Frontal cortex (tissue), 4 donors: ENCODE measurements at places on chromosomes 2 and 18.
A peak's percentile ranks its signal among the peaks of the same experiment; 100 is the strongest.

- no peak for DNase-seq
These were observed 82.7 kb downstream of the COL5A2 start for GRCh38 chr2:189096769-189097447.

- DNase-seq: no peak
These were observed 63.6 kb upstream of the CAVIN2 start for GRCh38 chr2:191910518-191910917.

DNA sequence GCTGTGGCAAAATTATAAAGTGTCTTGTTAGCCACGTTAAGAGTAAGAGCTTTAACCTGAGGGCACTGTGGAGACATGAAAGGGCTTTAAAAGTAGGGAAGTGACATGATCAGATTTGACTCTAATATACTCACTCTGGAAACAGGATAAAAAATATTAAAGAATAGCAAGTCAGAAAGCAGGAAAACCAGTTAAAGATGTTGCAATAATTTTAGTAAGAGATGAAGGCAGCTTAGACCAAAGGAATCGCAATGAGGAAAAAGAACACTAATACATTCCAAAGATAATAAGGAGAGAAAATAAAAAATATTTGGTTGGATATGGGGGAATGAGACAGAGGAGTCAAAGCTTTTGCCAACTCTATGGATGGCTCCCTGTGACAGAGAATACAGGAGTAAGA lies 183.8 kb downstream of the DYM start:
- no peak for DNase-seq

DNA sequence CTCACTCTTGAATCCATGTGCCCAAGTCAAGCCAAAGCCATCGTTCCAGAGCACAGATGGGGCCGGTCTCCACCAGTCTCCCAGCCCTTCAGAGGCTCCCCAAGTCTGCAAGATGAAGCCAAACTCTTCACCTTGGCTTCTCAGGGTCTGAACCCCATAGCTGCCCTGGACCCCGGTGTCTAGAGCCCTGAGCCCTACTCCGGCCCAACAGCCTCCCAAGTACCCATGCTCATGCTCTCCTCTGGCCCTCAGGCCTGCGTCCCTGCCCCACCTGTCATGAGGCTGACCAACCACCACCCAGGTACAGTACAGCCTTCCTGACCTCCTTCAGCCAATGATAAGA lies 46.0 kb downstream of the ZNF516 start:
- no peak for DNase-seq

GRCh38 chr18:74528478-74528877 lies 5.8 kb upstream of the CNDP1 start:
- no peak for DNase-seq

GRCh38 chr2:79711098-79711497 lies 198.2 kb downstream of the CTNNA2 start:
- DNase-seq: no peak

- no peak for DNase-seq
These were observed 154.5 kb upstream of the RASGRP3 start for GRCh38 chr2:33321876-33322483.

DNA sequence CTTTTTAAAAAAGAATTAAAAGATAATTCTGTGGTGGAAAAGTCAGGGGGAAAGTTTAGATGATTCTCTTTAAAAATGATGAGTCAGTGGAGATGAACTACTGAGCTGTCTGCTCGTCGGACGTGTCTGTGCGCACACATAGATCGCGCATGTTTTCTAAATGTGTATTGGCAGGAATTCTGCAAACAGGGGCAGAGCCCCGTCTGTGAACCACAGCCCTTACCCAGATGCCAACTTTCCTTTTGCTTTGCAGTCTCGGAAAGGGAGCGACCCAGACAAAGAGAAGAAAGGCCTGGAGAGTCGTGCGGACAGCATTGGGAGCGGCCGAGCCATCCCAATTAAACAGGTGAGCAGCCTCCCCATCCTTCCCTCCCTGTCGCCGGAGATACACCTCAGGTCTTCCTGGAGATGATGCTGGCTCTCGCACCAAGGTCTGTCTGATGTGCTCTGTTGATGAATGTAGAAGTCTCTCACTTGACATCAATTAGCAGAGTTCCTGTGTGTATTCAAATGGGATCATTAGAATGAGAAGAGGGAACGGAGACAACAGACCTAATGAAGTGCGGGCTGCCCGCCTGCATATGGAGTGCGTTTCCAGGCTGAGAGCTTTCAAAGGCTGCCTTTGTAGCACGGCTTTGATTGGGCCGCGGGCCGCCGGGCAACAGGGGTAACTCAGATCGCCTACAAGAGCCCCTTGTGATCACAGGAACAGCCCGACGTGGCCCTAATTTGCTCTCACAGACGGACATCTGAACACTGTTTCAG lies 313.3 kb downstream of the AGAP1 start:
- DNase-seq: peak; percentile 47

DNA sequence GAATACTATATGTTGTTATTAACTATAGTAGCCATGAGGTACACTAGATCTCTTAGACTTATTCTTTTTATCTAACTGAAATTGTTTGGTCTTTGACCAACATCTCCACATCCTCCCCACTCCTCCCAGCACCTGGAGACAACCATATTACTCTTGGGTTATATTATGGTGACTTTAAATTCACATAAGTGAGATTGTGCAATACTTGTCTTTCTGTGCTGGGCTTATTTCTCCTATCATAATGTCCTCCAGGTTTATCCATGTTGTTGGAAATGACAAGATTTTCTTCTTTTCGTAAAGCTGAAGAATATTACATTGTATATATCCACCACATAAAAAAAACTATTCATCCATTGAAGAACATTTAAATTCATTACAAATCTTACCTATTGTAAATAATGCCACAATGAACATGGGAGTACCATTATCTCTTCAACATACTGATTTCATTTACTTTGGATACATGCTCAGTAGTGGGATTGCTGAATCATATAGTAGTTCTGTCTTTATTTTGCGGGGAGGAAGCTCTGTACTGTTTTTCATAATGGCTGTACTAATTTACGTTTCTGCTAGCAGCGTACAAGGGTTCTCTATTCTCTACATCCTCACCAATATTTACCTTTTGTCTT lies 159.2 kb upstream of the SCN7A start:
- DNase-seq: no peak

DNA sequence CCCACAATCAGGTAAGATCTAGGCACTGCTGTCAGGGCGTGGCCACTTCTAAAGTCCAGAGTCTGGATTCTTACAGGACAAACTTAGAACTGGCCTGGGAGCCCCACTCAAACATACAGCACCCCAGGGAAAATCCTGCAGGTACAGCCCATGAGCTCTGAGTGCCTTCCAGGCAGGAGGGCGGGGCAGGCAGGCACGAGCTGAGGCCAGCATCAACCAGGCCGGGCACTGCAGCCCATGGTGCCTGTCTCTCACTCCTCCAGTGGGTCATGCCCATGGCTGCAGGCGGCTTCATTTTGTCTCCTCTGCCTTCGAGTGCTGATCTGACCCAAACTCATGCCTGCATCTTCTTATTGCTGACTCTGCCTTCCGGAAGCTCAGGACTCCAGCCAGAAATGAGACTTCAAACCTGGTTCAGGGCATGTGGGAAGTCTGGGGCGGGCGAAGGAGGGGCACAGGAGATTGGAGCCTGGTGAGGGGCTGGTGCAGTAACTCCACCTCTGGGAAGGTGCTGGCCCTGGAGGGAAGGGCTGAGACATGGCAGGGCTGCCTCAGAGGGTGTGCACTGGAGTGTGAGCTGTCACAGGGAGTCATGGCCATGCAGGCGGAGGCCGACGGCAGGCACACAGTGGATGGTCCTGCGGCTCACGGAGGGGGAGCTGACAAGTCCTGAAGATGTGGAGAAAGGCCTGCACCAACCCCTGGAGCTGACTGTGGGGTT lies 40.5 kb downstream of the HS6ST1 start:
- DNase-seq: no peak

- DNase-seq: no peak
These were observed 125.2 kb upstream of the LYPD1 start for GRCh38 chr2:132795220-132795619.

GRCh38 chr2:136530146-136530545 lies 235.2 kb upstream of the THSD7B start:
- no peak for DNase-seq

- no peak for DNase-seq
These were observed 49.9 kb downstream of the CD8B2 start for GRCh38 chr2:106537047-106537446.

DNA sequence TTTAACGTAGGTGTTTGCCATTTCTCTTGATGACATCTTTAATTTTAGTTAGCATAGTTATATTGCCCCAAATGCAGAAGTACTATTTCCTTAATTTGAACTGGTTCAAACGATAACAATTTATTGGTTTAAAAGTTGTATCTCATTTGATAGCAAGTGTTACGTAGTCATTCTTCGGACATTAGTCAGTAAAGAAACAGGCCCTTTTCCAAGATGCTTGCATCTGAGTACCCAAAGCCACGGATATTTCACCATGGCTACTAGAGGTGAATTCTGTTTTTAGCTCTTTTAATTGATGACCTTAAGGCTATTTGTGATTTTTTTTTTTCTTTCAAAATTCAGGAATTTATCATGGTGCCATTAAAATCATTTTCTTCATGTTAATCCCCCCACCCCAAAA lies 32.1 kb downstream of the GLS start:
- no peak for DNase-seq

- peak; percentile 29 for DNase-seq
These were observed 63.6 kb downstream of the CLHC1 start for GRCh38 chr2:55168221-55169154.

- DNase-seq: no peak
These were observed 229.1 kb upstream of the FN1 start for GRCh38 chr2:215664847-215665525.

DNA sequence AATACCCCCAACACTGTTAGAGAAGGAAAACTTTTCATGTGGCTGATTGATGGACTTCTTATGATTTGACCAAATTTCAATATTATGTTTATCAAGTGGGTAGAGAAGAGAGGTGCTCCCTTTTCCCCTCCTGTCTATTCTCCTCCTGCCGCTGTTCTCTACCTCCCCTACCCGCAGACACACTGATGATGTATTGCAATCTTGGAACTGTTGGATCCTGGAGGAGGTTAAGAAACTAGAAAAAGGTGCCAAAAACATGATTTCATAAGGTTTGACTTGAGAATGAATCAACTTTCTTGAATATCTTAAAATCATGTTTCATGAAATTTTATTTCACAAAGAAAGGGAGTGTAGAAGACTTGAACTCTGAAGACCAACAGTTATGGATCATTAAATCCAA lies 125.8 kb downstream of the MEIS1 start:
- DNase-seq: no peak

- DNase-seq: no peak
These were observed 597.2 kb downstream of the DCDC2C start for GRCh38 chr2:4300616-4301015.

GRCh38 chr2:82539280-82539621 lies 1919.8 kb downstream of the SUCLG1 start:
- no peak for DNase-seq

DNA sequence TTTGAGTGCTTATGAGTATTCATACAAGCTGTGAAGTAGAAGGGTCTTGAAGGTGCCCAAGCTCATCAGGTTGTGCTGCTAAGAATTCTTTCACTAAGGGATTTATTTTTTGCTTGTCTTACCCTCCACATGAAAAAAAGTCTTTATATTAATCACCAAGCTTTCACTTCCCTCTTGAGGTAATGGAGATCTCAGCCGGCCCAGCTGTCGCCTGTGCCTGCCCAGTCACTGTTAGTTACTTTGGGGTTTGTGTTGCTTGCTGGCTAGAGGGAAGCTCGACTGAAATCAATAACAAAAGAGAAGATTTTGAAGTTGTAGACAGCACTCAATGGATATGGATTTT lies 21.9 kb downstream of the MC2R start:
- no peak for DNase-seq

- no peak for DNase-seq
These were observed 7.5 kb downstream of the PARD6G start for GRCh38 chr18:80239830-80240229.

DNA sequence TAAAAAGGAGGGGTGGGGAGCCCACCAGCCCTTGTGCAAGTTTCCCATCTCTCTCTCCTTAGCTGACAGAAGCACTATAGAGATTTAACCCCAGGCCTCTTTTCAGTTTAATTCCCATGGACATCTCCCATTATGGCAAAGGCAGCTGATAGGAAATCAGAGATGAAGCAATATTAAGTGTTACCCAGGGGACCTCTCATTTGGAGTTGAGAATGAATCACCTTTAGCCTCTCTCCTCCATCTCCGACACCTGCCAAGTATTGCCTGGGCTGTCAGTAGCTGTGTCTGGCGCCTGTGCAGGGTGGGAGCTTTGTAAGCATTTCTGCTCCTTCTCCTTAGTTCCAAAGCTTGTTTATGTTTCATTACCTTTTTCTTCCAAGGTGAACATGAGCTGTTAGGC lies 109.0 kb downstream of the AQP4 start:
- DNase-seq: no peak

- DNase-seq: no peak
These were observed 212.8 kb downstream of the BCL2 start for GRCh38 chr18:63106727-63107126.

- DNase-seq: no peak
These were observed 69.8 kb downstream of the SMAD7 start for GRCh38 chr18:48880931-48881330.

GRCh38 chr2:238654479-238655197 lies 193.2 kb upstream of the TWIST2 start:
- DNase-seq: no peak

- no peak for DNase-seq
These were observed 135.6 kb downstream of the RBMS1 start for GRCh38 chr2:160358046-160358445.

GRCh38 chr2:81250270-81250669 lies 945.7 kb upstream of the LRRTM1 start:
- DNase-seq: no peak

- DNase-seq: no peak
These were observed 406.6 kb upstream of the MMADHC start for GRCh38 chr2:149994057-149994728.

DNA sequence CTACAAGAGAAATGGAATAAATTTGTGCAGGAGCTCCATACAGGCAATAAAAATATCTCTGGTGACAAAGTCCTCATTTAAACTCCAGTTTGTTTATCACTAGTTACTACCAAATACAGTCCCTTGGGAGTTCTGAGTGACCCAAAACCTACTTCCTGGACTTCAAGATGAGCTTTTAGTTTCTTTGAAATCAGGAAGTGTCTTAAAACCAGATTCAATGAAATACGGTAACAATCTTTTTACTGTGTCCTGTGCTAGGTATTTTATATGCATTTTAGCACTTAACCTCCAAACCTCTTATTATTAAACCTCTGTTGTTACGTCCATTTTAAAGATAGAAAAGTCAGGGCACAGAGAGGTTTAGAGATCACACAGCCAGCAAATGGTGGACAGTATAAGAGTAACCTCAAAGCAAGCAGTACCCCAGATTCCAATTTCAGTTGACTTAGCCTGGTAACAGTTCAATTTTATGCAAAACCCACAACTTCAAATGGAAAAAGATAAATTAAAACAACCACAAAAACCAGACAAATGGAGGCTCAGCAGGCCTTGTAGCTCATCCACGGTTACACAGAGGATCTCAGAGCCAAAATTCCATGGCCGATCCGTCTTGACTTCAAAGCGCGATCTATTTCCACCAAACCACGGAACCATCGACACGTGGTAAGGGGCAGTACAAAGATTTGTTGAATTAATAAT lies 1.3 kb upstream of the KCMF1 start:
- no peak for DNase-seq

GRCh38 chr2:201860636-201861066 lies 54.3 kb downstream of the CDK15 start:
- DNase-seq: peak; percentile 43
